ENCODE measurements at places on chromosomes 11 and 22.
A peak's percentile ranks its signal among the peaks of the same experiment; 100 is the strongest.

- no peak for DNase-seq
Measured at GRCh38 chr11:65352783-65353182, 1.8 kb upstream of the TIGD3 start.

DNA sequence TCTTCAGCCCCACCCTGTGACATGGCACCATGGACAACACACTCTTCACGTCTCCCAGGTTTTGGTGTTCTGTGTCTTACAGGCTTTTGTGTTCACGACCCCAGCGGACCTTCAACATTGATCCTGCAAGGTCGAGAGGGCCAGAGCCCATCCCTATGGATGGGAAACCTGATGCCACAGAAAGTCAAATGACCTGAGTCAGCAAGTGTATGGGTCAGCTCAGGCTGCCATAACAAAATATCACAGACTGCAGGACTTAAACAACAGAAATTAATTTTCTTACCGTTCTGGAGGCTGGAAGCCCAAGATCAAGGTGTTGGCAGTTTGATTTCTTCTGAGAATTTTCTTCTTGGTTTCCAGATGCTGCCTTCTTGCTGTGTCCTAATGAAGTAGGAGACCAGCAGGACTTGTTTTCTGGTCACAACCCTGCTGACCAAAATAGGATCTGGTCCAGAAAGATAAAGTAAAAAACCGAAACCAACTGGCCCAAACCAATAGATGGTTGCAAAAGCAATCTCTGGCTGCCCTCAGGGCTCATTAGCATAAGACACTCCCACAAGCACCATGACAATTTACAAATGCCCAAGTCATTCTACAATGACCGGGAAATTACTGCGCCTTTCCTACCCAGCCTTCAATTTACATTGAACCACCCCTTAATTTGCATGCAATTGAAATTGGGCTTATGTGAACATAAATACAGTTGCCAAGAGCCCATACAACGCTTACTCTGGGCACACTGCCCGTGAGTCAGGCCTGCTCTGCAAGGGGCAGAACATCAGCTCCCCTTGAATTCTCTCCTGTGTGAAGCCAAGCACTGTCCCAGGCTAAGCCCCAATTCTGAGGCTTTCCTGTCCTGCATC, 113.9 kb downstream of the RPS6KA4 start:
- no peak for DNase-seq

DNA sequence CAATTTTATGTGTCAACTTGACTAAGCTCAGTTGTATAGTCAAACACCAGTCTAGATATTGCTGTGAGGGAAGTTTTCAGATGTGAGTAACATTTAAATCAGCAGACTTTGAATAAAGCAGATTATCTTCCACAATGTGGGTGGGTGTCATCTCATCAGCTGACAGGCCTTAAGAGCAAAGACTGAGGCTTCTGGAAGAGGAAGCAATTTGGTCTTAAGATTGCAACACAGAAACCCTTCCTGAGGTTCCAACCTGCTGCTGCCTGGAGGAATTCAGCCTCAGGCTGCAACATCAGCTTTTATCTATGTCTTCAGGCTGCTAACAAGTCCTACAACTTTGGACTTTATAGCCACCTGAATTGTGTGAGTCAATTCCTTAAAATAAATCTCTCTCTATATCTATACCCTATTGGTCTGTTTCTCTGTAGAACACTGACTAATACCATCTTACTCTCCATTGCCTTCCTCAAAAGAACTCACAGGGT, 277.2 kb upstream of the PLET1 start:
- DNase-seq: no peak

- no peak for DNase-seq
Measured at GRCh38 chr22:41935509-41935908, 8.9 kb upstream of the TNFRSF13C start.

DNA sequence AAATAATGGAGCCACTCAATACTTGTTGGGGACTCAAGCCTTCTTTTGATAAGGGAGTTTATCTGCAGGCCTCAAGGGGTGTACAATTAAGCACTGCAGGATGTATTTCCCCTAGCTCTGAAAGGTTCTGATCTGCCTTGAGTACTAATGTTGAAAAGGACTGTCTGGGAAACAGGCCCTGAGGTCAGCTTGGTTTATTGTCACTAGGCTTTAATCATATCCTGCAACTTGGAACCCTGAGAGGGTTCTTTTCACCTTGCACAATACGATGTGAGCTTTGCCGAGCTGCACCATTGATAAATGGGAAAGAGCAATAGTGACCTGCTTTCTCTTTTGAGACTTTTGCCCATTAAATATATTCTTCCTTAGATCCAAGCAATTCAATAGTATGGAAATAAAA, 31.6 kb upstream of the HORMAD2 start:
- DNase-seq: no peak

DNA sequence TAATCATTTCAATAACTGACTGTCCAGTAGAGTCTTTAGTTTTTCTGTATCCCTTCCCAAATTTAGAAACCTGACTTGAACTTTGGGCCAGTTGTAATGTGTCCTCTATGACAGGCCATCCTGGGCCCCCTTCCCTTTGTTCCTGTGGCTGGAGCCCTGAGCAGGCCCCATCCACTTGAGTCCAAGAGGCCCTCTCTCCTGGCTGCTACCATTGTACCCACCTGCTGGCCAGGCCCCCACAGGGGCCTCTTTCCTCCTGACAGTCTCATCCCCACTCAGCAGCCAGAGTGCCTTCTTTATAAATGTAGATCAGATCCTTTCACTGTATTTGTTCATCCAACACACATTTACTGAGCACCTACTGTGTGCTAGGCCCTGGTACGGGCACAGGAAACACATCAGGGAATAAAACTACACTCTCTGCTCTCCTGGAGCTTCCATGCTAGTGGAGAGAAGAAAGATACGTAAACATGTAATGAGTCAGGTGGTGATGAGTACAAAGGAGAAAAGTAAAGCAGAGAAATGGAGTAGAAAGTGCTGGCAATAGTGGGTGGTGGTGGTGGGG, 2.7 kb upstream of the LRP5 start:
- DNase-seq: no peak

DNA sequence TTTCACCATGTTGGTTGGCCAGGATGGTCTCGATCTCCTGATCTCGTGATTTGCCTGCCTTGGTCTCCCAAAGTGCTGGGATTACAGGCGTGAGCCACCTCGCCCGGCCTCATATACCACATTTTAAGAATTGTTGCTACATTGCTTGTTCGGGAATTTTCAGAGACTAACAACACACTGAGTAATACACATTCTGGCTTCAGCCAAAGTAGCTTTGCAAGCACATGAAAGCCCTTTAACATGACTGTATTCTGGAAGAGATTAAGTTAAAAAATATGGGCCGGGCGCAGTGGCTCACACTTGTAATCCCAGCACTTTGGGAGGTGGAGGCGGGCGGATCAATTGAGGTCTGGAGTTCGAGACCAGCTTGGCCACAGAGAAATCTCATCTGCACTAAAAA, 15.0 kb downstream of the CRTAM start:
- no peak for DNase-seq

DNA sequence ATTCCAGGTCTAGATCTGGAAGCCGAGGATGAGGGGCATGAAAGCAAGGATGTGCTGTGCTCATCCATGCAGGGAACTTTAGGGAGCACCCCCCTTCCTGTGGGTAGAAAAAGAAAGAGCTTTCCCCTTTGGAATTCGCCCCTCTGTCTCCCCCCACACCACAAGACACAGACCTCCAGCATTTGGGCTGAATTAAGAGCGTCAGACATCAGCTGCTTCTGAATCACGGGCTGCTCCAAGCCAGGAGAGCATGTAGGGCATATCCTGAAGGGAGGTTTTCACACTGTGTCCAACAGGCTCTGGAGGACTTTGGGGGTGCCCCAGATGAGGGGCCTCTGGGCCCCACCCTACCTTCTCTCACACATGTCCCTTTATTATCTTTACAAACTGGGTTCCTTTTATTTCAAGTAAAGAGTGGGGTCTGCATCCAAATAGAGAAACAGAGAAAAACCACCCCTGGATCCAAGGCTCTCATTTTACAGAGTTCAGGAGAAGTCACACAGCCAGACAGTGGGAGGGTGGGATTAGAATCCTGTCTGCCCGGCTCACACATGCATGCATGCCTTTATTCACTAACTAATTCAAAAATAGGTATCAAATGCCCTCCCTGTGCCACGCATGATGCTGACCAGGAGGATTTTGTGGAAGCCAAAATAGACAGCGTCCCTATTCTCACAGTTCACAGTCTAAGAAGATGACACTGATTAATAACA, 52.8 kb downstream of the LRRC32 start:
- peak; percentile 79 for DNase-seq

DNA sequence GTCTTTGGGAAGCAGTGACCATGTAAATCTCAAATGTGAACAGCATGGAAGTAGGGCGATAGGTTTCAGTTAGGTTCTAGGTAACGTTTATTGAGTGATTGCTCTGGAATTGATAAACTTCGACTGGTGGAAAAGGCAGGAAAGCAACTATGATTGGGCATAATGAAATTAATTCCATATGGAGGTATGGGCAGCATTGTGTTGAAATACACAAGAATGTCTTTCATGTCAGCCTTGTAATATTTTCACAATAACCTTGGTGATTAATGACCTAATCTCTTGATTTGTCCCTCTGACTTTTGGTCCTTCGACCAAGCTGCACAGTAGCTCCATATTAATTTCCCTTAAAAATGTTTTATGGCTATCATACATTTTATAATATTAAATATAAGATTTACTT, 2.8 kb downstream of the CEP57 start:
- peak; percentile 12 for DNase-seq

- DNase-seq: no peak
Measured at GRCh38 chr22:23501261-23501619, 78.8 kb downstream of the IGLL1 start.

DNA sequence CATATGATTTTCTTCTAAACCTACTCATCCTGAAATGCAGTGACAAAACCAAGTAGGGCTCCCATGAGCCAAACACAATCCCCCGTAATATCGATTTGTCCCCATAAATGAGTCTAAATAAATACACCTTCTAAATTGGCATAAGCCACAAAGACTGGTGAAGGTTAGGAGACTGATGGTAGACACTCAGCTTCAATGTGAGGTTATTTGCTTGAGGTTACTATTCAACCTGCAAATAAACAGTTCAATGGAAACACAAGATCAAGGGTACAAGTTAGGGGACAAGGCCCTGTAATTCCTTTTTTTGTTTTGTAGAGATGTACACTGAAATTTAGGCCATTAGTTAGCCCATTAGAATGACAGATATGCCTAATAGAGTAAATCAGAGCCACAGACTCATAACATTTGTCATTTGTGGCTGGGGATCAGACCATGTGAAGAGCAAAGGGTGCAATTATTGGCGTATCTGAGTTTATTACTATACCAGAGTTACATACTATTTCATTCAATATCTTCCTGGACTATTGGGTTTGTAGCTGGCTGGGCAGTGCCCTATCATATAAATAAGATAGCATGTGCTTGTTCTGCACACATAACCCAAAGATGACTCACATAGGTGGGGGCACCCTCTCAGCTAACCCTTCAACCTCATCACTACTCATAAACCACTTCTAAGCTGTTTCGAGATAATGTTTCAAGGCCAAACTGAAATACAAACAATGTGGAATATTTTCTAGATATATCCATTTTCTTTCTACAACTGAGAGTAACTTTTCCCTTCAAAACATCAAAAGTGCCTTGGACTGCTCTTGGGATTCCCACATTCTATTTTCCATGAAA, 695.3 kb downstream of the KCNA4 start:
- DNase-seq: no peak

DNA sequence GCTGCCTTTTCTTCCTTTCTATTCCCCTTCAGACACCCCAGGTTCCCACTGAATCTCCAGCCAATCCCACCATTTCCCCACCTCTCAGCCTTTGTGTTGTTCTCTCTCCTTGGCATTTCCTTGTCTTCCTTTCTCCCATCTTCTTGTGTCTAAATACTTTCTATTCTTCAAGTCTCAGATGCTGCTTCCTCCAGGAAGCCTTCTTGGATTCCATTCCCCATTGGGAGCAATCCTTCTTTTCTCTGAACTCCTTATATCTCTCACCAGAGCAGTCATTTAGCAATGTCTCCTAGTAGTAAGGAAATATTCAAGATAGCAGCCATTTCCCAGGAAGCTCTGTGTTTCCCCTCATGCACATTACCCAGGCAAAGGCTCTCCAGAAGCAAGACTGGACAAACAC, 15.4 kb downstream of the YPEL4 start:
- DNase-seq: no peak

- DNase-seq: peak; percentile 34
Measured at GRCh38 chr11:130979386-130979972, 63.2 kb upstream of the SNX19 start.

DNA sequence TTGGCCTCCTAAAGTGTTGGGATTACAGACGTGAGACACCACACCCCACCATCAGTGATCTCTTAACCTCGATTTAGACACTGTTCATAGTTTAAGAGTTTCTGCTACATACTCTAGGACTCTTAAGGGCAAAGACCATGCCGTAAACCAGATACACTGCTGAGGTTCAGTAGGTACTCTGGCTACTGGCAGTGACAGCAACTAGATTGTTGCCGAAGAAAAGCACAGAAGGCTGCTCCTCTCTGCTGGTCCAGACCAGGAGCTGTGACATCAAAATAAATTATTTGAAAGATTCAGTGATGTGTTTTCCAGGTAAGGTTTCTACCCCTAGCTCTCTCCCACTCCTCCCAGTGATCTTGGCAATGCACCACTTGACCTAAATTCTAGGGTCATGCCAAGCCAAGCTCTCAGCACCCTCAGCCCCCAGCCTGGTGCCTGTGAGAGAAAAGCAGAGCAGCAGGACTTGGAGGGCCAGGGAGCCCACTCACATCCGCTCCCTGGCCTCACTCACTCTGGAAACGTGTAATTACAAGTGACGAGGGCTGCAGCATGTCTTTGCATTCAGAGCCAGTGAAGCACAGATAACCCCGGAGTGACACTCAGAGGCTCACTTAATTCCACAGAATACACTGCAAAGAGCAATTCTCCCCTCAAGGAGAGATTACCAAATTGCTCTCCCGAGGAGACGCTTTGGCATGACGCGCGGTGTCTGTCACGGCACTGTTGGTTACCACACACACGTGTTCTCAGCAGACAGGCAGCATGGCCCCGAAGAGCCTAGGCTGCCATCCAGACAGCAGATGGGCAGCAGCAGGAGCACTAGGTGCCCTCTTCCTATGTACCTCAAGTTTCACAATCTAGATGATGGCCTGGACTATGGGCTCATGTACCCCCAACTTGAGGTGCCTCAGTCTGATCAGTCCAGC, 96.9 kb upstream of the PITPNB start:
- DNase-seq: peak; percentile 44

DNA sequence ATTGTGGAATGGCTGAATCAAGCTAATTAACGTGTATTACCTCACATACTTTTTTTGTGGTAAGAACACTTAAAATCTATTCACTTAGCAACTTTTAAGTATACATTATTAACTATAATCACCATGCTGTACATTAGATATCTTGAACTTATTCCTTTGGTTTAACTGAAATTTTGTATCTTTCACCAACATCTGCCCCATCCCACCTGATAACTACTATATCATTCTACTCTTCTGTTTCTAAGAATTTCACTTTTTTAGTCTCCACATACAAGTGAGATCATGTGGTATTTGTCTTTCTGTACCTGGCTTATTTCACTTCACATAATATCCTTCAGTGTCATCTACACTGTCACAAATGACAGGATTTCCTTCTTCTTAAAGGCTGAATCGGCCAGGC, 17.1 kb upstream of the VWA5A start:
- DNase-seq: no peak

Data from AG20443 (cell line).